ENCODE measurements at places on chromosomes 3 and 15. TPM values are rescaled to one million over a fixed set of nuclear protein-coding genes. Genes with fewer than 3 reads are reported as not detected.

DNA sequence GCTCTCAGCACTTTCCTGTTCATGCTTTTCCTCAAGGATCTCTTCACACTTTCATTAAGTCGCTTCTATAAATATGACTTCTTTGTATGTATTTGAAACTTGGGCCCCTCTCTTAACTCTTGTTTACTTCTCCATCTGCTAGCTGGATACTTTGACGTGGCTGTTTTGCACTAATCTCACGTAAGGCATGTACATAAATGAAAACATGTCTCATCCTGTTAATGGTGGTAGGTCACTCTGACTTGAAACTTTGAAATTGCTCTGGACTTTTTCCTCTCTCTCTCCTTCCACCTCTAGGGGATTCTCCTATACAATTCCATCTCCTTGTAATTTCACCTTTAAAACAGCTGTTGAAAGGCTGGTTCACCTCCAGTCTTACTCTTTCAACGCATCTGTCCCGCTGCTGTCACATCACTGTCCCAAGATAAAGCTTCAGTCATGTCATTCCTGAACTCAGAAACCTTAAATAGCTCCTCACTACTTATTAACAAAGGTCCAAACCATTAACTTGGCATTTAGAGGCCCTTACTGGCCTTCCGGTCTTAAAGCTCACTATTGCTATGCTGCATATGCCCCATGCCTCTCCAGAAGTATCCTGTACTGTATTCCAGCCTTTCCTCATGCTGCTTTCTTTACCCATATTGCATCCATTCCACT lies 1.2 kb downstream of the BLOC1S6 start:
- no peaks in the 10 kb centered on the region for H3K36me3 ChIP-seq
- peaks cover 34% of the 10 kb centered on the region for H3K4me1 ChIP-seq
- H3K27me3 ChIP-seq = no peaks in the 10 kb centered on the region
- H3K4me3 ChIP-seq = peak overlapping the region; percentile 95

PDZRN3 gene
- total RNA-seq = not detected

- H3K27ac ChIP-seq = peak overlapping the region; percentile 67
- DNase-seq = peak; percentile 30
- H3K27me3 ChIP-seq = no peaks in the 10 kb centered on the region
- peak overlapping the region; percentile 66 for H3K4me3 ChIP-seq
- peaks cover 69% of the 10 kb centered on the region for H3K4me1 ChIP-seq
Measured at GRCh38 chr3:52052831-52053306, 3.5 kb downstream of the DUSP7 start.

PLIN1 gene
- 0.35 TPM for total RNA-seq

GRCh38 chr3:186976837-186977750 lies 46.8 kb downstream of the ST6GAL1 start:
- H3K4me1 ChIP-seq = no peaks in the 10 kb centered on the region
- no peak overlapping the region for H3K27ac ChIP-seq
- H3K27me3 ChIP-seq = no peaks in the 10 kb centered on the region
- H3K36me3 ChIP-seq = peaks cover 55% of the 10 kb centered on the region

GRCh38 chr15:27235161-27235560 lies 264.2 kb downstream of the GABRG3 start:
- no peak for DNase-seq
- no peak overlapping the region for H3K4me3 ChIP-seq
- no peaks in the 10 kb centered on the region for H3K4me1 ChIP-seq
- no peaks in the 10 kb centered on the region for H3K36me3 ChIP-seq
- H3K27me3 ChIP-seq = no peaks in the 10 kb centered on the region

DNA sequence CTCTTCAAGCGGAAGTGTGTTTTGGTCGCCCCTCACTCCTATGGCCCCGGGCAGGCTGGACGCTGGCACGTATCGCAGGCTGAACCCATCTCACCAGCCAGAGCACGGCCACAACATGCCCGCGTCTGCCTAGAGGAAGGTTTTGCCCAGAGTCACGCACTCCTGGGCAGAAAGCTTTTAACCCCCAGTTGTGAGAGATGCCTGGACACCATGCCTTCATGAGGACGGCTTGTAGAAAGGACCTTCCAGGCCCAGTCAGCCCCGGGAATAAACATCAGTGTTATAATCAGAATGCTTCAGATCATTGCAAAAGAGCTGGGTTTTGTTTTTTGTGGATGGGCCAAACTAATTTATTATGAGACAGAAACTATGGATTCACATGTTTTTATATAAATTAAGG lies 16.5 kb downstream of the CYFIP1 start:
- H3K27ac ChIP-seq = no peak overlapping the region
- no peaks in the 10 kb centered on the region for H3K4me1 ChIP-seq
- no peaks in the 10 kb centered on the region for H3K27me3 ChIP-seq
- no peak overlapping the region for H3K4me3 ChIP-seq

- H3K27ac ChIP-seq = no peak overlapping the region
- no peak for DNase-seq
- no peaks in the 10 kb centered on the region for H3K4me1 ChIP-seq
- H3K4me3 ChIP-seq = no peak overlapping the region
- H3K27me3 ChIP-seq = no peaks in the 10 kb centered on the region
- no peaks in the 10 kb centered on the region for H3K36me3 ChIP-seq
Measured at GRCh38 chr3:25576831-25577454, 87.8 kb downstream of the TOP2B start.

ZNF385D gene
- not detected for total RNA-seq

DNA sequence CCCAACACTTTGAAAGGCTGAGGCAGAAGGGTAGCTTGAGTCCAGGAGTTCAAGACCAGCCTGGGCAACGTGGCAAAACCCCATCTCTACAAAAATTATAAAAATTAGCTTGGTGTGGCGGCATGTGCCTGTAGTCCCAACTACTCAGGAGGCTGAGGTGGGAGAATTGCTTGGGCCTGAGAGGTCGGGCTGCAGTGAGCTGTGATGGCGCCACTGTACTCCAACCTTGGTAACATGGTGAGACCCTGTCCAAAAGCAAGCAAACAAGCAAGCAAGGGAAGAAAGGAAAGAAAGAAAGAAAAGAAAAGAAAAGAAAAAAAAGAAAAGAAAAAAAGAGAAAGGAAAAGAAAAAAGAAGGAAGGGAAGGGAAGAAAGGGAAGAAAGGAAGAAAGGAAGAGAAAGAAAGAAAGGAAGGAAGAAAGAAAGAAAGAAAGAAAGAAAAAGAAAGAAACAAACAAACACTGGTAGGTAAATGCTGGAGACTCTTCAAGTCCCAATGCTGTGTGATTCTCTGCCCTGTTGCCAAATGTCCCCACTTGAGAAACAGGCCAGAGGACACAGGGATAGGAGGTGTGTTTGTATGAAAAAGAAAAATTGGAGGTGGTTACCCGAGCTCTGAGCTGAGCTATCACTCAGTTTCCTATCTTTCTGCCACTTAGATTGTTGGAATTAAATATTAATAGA lies 121.1 kb downstream of the RAB11A start:
- DNase-seq = no peak
- H3K4me3 ChIP-seq = no peak overlapping the region
- H3K4me1 ChIP-seq = no peaks in the 10 kb centered on the region
- no peaks in the 10 kb centered on the region for H3K27me3 ChIP-seq
- H3K36me3 ChIP-seq = no peaks in the 10 kb centered on the region

- no peak overlapping the region for H3K27ac ChIP-seq
- no peak overlapping the region for H3K4me3 ChIP-seq
- no peaks in the 10 kb centered on the region for H3K36me3 ChIP-seq
- DNase-seq = no peak
- no peaks in the 10 kb centered on the region for H3K4me1 ChIP-seq
Measured at GRCh38 chr3:138124706-138125355, 7.4 kb downstream of the A4GNT start.

- H3K4me1 ChIP-seq = no peaks in the 10 kb centered on the region
- no peak overlapping the region for H3K27ac ChIP-seq
- H3K4me3 ChIP-seq = peak overlapping the region; percentile 30
- peaks cover 4% of the 10 kb centered on the region for H3K27me3 ChIP-seq
- H3K36me3 ChIP-seq = no peaks in the 10 kb centered on the region
Measured at GRCh38 chr15:98421419-98422129, 226.8 kb upstream of the IGF1R start.

DNA sequence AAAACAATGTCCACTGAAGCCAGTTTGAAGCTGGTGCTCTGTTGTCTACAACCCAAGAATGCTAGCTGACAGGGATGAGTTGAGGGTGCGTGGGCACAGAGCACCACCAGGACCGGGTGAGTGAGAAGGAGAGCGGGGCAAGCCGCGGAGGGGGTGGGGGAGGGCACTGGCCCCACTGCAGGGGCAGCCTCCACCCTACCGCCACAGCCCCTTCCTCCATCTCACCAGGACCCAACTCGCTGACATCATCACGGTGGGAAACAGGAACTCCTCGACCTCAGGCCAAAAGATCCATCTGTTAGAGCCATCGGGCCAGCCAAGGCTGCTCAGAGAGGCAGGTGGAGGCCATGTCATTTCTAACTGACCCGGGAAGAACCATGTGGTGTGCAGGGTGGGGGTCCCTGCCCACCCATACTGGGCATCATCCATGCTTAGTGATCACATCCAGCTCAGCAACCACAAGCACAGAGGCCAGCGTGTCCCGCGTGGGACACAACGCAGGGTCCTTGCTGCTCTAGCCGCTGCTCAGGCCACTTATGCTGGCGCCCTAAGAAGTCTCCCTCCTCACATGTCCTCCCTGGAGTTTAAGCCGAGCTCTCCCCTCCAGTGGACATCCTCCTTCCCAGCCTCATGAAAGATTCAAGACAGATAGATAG lies 57.6 kb upstream of the GATA2 start:
- no peak overlapping the region for H3K4me3 ChIP-seq
- H3K36me3 ChIP-seq = no peaks in the 10 kb centered on the region
- no peaks in the 10 kb centered on the region for H3K27me3 ChIP-seq

EPHA6 gene
- total RNA-seq = not detected

GRCh38 chr15:56919609-56920366 lies 1.3 kb downstream of the TCF12 start:
- no peaks in the 10 kb centered on the region for H3K27me3 ChIP-seq
- H3K4me1 ChIP-seq = peaks cover 32% of the 10 kb centered on the region
- H3K36me3 ChIP-seq = peaks cover 4% of the 10 kb centered on the region
- peak overlapping the region; percentile 87 for H3K4me3 ChIP-seq
- peak overlapping the region; percentile 75 for H3K27ac ChIP-seq
- DNase-seq = no peak

Data from CD8-positive, alpha-beta memory T cell (primary cell).